ENCODE measurements at places on chromosomes 13 and 19. TPM values are rescaled to one million over a fixed set of nuclear protein-coding genes. Genes with fewer than 3 reads are reported as not detected.

The FGF22 gene
- total RNA-seq: 1.4 TPM

The SLC27A1 gene
- 12.1 TPM for total RNA-seq

The EDDM13 gene
- not detected for total RNA-seq

The TMEM255B gene
- 4.8 TPM for total RNA-seq

The FUT3 gene
- 0.48 TPM for total RNA-seq

The KLK12 gene
- not detected for total RNA-seq

The ZNF415 gene
- 9.3 TPM for total RNA-seq

GRCh38 chr19:48290401-48290770 lies 20.5 kb downstream of the ZNF114 start:
- peak overlapping the region; percentile 74 for H3K4me3 ChIP-seq
- peaks cover 30% of the 10 kb centered on the region for H3K36me3 ChIP-seq
- H3K4me1 ChIP-seq: peaks cover 12% of the 10 kb centered on the region
- H3K27me3 ChIP-seq: no peaks in the 10 kb centered on the region

- no peak overlapping the region for H3K4me3 ChIP-seq
- H3K36me3 ChIP-seq: no peaks in the 10 kb centered on the region
- H3K4me1 ChIP-seq: peaks cover 9% of the 10 kb centered on the region
- DNase-seq: no peak
These were observed 70.1 kb downstream of the DCLK1 start for GRCh38 chr13:36061054-36061453.

DNA sequence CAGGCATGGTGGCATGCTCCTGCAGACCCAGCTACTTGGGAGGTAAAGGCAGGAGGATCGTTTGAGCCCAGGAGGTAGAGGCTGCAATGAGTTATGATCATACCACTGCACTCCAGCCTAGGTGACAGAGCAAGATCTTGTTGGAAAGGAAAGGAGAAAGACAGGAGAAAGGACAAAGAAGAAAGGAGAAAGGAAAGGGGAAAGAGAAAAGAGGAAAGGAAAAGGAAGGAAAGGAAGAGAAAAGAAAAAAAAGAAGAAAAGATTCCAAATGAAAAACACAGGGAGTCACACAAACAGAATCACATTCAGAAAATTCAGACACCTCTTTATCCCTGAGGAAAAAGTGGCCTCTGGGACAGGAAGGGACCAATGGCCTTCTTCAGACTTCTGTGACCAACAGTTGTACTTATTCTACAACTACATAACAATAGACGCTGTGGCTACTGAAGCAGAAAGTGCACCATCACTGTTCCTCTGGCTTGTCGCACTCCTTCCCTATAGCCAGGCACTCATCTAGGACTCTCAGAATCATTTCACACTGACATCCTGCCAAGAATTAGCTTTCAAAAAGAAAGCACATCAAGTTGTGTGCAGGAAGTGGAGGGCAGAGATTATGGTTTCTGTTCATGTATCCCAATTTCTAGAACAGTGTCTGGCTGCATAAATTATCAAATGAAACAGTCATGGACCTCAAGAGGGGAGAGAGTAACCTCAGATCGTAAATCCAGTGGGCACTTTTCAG lies 5.9 kb downstream of the MTMR6 start:
- H3K27ac ChIP-seq: peak overlapping the region; percentile 49
- DNase-seq: no peak
- no peaks in the 10 kb centered on the region for H3K27me3 ChIP-seq
- no peaks in the 10 kb centered on the region for H3K36me3 ChIP-seq
- no peak overlapping the region for H3K4me3 ChIP-seq
- peaks cover 26% of the 10 kb centered on the region for H3K4me1 ChIP-seq

- H3K27me3 ChIP-seq: no peaks in the 10 kb centered on the region
- peaks cover 21% of the 10 kb centered on the region for H3K4me1 ChIP-seq
- DNase-seq: no peak
- H3K27ac ChIP-seq: no peak overlapping the region
- no peak overlapping the region for H3K4me3 ChIP-seq
These were observed 86.1 kb downstream of the TBC1D4 start for GRCh38 chr13:75395901-75396300.

- H3K27ac ChIP-seq: peak overlapping the region; percentile 99
- peaks cover 23% of the 10 kb centered on the region for H3K4me1 ChIP-seq
- peaks cover 15% of the 10 kb centered on the region for H3K36me3 ChIP-seq
- DNase-seq: no peak
- H3K4me3 ChIP-seq: peak overlapping the region; percentile 93
- H3K27me3 ChIP-seq: no peaks in the 10 kb centered on the region
These were observed 421 bp downstream of the TNPO2 start for GRCh38 chr19:12723381-12723640.

GRCh38 chr13:25616674-25617073 lies 244.9 kb downstream of the ATP8A2 start:
- H3K4me3 ChIP-seq: no peak overlapping the region
- H3K36me3 ChIP-seq: no peaks in the 10 kb centered on the region
- H3K27me3 ChIP-seq: no peaks in the 10 kb centered on the region
- peaks cover 5% of the 10 kb centered on the region for H3K4me1 ChIP-seq
- no peak for DNase-seq

- H3K27ac ChIP-seq: no peak overlapping the region
- no peaks in the 10 kb centered on the region for H3K27me3 ChIP-seq
- no peak overlapping the region for H3K4me3 ChIP-seq
- no peak for DNase-seq
- peaks cover 2% of the 10 kb centered on the region for H3K4me1 ChIP-seq
These were observed 123.9 kb downstream of the URI1 start for GRCh38 chr19:30065680-30066606.

DNA sequence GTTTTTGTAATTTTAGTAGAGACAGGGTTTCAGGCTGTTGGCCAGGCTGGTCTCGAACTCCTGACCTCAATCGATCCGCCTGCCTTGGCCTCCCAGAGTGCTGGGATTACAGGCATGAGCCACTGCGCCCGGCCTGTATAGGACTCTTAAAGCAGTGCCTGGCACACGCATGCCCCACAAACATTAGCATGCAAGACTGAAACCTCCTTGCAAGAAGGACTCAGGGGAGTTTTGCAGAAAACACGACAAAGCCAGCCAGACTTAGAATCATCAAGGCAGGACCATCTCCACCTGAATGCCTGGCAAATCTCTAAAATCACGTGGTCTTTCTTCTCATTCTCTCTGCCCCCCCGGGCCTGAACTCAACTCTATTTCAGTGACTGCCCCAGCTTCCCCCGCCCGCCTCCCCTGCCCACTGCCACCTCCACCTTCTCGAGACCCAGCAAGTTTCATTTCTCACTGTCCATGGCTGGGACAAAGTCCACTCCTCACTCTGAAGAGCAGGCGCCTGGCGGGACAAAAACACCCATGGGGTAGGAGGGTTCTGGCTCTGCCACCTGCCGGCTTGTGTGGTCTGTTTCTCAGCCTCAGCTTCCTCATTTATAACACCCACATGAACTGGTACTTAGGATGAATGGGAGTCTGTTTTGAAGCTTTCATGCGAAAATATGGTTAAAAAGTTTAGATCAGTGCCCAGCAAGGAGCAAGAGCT lies 2.4 kb downstream of the TICAM1 start:
- H3K27me3 ChIP-seq: peaks cover 29% of the 10 kb centered on the region
- H3K36me3 ChIP-seq: no peaks in the 10 kb centered on the region
- no peak overlapping the region for H3K4me3 ChIP-seq
- H3K4me1 ChIP-seq: no peaks in the 10 kb centered on the region
- DNase-seq: no peak
- no peak overlapping the region for H3K27ac ChIP-seq

DNA sequence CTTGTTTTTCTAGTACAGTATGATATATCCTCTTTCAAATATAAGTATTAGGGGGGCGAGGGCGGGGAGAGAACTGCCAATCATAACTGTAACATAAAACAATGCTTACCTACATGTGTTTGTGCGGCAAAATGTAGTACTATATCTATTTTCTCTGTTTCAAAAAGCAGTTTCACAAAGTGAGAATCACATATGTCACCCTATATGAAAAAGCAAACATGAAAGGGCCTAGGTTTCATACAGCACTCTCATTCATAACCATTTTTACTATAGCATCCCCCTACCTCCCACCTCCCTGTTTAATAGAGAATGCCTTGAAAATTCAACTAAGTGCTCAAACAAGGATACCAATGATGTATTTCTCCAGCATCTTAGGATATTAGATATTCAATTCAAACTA lies 5.2 kb downstream of the TGDS start:
- H3K27me3 ChIP-seq: no peaks in the 10 kb centered on the region
- peaks cover 16% of the 10 kb centered on the region for H3K4me1 ChIP-seq
- H3K36me3 ChIP-seq: peaks cover 37% of the 10 kb centered on the region
- no peak overlapping the region for H3K4me3 ChIP-seq

DNA sequence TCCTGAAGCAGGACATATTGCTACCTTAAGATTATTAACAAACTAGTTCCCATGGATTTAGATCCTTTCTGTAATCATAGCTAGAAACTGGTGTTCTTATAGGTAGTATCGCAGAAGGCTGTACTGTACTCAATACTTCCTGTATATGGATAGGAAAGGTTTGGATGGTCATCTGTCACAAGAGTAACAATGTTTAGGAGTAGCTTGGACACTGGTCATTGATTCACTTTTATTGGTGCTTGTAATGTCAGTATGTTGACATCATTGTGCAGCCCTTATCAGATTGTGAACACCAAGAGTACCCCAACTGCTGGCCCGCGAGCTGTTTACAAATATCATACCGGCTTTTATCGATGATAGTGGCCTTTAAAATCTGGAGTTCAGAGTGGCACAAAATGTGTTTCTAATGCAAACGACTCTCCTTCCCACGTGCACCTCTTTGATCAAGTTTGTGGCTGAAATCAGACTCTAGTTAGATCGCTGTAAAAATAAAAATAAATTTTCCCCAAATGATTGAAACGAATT lies 605 bp upstream of the CDK8 start:
- H3K27ac ChIP-seq: peak overlapping the region; percentile 73
- H3K27me3 ChIP-seq: peaks cover 7% of the 10 kb centered on the region
- H3K4me1 ChIP-seq: peaks cover 30% of the 10 kb centered on the region
- H3K36me3 ChIP-seq: no peaks in the 10 kb centered on the region
- peak overlapping the region; percentile 89 for H3K4me3 ChIP-seq

DNA sequence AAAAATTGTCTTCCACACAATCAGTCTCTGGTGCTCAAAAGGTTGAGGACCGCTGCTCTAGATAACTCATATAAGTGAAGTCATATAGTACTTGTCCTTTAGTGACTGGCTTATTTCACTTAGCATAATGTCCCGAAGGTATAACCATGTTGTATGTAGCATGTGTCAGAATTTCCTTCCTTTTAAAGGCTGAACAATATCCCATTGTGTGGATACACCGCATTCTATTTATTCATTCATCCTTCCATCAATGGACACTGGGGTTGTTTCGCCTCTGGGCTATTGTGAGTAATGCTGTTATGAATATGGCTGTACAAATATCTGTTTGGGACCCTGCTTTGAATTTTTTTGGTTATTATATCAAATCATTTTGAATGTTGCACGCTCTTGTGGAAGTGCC lies 4.6 kb upstream of the LYPD5 start:
- no peak for DNase-seq
- H3K27me3 ChIP-seq: peaks cover 21% of the 10 kb centered on the region
- no peak overlapping the region for H3K27ac ChIP-seq
- no peaks in the 10 kb centered on the region for H3K36me3 ChIP-seq
- H3K4me3 ChIP-seq: no peak overlapping the region

GRCh38 chr13:21608961-21609360 lies 5.0 kb upstream of the MICU2 start:
- no peak overlapping the region for H3K4me3 ChIP-seq
- H3K4me1 ChIP-seq: peaks cover 6% of the 10 kb centered on the region
- DNase-seq: no peak
- no peaks in the 10 kb centered on the region for H3K36me3 ChIP-seq
- peaks cover 31% of the 10 kb centered on the region for H3K27me3 ChIP-seq

DNA sequence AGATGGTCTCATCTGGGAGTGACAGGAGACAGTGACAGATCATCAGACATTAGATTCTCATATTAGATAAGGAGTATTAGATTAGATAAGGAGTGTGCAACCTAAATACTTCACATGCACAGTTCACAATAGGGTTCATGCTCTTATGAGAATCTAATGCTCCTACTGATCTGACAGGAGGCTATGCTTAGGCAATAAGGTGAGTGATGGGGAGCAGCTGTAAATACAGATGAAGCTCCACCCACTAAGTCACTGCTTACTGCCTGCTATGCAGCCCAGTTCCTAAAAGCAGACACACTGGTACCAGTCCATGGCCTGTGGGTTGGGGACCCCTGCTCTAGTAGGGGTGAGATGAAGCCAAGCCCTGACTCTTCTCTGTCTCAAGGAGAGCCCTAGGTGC lies 10.0 kb upstream of the IGFL3 start:
- DNase-seq: no peak
- peak overlapping the region; percentile 74 for H3K27ac ChIP-seq
- peaks cover 29% of the 10 kb centered on the region for H3K4me1 ChIP-seq
- peaks cover 29% of the 10 kb centered on the region for H3K36me3 ChIP-seq
- H3K27me3 ChIP-seq: peaks cover 4% of the 10 kb centered on the region

- peak; percentile 90 for DNase-seq
- peak within 1 kb of the TSS; percentile 91 for H3K4me3 ChIP-seq
- H3K27ac ChIP-seq: peak within 1 kb of the TSS; percentile 86
- peaks cover 6% of the 10 kb centered on the region for H3K27me3 ChIP-seq
- peaks cover 4% of the 10 kb centered on the region for H3K4me1 ChIP-seq
- peaks cover 47% of the 10 kb centered on the region for H3K36me3 ChIP-seq
These were observed at the start of gene ZNF677 for GRCh38 chr19:53254411-53255341. ZNF677 (minus strand) TSS chr19:53254873; CDS start chr19:53251550, 3,323 bp downstream.

- no peak for DNase-seq
- no peaks in the 10 kb centered on the region for H3K36me3 ChIP-seq
- no peak overlapping the region for H3K4me3 ChIP-seq
- H3K27ac ChIP-seq: peak overlapping the region; percentile 32
These were observed 22.7 kb downstream of the ELL start for GRCh38 chr19:18499055-18499775.

GRCh38 chr13:111413407-111414187 lies 93.2 kb downstream of the TEX29 start:
- no peaks in the 10 kb centered on the region for H3K36me3 ChIP-seq
- peaks cover 23% of the 10 kb centered on the region for H3K4me1 ChIP-seq
- no peak overlapping the region for H3K27ac ChIP-seq
